Renal cortical epithelial cell (primary cell): ENCODE measurements at places on chromosomes 3 and 15.
A peak's percentile ranks its signal among the peaks of the same experiment; 100 is the strongest.

DNA sequence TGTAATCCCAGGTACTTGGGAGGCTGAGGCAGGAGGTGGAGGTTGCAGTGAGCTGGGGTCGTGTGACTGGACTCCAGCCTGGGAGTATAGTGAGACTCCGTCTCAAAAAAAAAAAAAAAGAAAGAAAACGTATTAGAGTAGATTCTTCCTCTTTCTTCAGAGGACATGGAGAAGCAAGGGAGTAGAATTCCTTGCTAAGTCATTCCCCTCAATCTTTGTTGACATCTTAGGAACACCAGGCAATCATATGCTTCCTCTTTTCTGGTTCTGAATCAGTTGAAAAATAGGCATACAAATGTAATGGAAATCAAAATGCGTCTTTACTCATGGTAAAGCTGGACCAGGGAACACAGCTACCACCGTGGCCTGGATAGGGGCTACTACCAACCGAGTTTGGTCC is 38.3 kb upstream of the ATOSA start:
- DNase-seq, result no peak

- no peak for DNase-seq
These were observed 412.5 kb upstream of the THRB start for GRCh38 chr3:24907106-24907505.

- peak; percentile 6 for DNase-seq
These were observed 594.2 kb downstream of the ZBBX start for GRCh38 chr3:166785876-166786275.

GRCh38 chr3:107976202-107976800 is 114.5 kb downstream of the CD47 start:
- no peak for DNase-seq

DNA sequence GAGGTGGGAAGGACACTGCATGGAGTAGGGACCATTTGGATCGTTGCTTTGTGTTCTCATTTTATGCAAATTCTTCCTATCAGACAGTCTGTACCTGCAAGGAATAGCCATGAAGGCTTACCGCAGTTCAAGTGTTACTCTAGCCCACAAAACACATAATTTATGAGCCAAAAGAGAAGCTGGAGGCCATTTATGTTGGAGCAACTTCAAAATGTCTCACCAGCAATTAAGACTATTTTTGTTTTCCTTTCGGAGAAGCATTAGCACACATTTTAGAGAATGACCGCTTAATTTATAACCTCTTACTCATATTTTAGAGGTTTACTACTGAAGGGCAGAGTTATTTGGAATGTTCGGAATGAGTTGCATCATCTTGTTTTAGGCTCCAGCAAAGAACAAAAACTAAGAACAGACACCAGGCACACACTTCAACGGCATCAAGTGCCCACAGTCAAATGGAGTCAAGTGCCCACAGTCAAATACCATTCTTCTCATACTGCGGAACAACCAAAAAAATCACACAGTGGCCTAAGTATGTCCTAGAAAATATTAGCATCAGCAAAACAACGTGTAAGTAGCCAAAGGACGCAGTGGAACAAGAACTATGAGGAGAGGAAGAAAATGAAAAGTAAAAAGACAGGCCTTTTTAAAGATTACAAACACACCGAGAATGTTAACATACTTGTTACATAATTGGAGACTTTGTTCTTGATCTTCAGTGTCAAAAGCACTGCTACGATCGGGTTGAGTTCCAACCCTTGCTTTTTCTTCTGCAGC is 17.5 kb upstream of the GOLGA8J start:
- DNase-seq, result peak; percentile 99

DNA sequence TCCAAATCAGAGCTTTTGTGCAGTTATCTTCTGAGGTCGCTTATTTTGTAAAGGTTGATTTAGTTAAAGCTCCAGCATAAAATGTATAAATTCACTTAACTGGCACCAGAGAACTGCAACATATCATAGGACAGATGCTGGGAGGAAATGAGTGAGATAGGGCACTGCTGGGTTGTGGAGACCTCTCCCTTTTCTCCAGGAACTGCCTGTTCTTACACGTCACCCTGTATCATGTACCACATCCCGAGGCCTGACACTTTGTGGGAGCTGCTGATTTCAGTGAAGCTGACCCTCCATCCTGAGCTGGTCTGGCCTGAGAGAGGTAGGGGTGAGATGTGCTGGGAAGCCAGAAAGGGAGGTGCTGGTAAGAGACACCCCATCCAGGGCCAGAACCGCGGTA is 213.8 kb upstream of the FEZF2 start:
- no peak for DNase-seq

GRCh38 chr3:107308716-107309115 is 68.5 kb upstream of the CCDC54 start:
- no peak for DNase-seq

GRCh38 chr3:124510290-124510689 is 220.0 kb upstream of the UMPS start:
- DNase-seq, result no peak

DNA sequence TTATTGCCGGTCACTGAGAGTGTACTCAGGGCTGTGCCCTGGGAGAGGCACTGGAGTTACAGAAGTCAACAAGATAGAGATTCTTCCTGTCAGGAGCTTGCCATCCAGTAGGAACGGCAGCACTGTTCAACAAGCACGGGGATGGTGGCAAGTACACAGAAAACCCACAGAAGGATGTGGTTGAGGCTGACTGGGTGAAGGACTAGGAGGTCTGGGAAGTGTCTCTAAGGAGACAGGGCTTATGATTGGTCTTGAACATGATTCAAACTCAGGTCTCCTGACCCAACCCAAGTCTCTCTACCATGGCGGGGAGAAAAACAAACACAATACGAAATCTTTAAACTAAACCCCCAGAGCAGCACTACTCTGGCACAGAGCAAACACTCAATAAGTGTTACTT is 37.6 kb downstream of the ERICH6 start:
- DNase-seq, result no peak

- no peak for DNase-seq
These were observed 46.3 kb downstream of the FMN1 start for GRCh38 chr15:33148129-33148751.

DNA sequence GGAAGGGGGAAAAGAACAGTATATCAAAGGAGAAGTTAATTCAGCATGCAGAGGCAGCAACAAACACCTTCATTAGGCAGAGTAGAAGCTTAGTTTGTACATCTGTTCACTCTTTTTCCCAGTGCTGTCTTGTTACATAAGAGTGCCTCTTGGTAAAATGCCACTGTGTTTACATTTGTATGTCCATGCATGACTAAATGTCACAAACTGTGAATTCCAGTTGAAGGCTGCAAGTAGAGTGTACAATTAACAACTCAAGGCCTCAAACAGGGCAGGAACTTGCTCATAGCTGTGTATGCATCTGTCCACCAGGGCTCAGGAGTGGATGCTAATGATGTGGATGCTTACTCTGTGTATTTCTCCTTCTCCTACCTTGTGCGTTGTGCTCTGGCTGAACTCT is 214.2 kb upstream of the TPM1 start:
- peak; percentile 94 for DNase-seq

GRCh38 chr15:41977757-41978383 is 5.5 kb upstream of the EHD4 start:
- no peak for DNase-seq

DNA sequence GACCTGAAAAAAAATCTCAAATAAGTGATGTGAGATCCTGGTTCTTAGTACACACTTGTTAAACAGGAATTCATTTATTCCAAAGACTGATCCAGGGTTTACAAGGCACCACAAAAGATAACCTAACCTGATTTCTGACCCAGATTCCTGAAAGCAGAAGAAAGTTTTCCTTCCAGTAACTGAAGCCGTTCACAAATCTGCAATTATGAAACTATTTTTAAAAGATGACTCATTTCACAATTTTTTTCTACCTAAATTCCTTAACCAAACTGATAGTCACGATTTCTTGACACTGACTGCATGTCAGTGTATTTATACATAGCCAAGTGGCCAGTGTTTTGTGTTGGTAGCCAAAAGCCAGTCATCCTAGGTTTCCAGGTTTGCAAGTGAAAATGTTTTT is 17.1 kb downstream of the SLC9A9 start:
- peak; percentile 42 for DNase-seq

- DNase-seq, result no peak
These were observed 335.3 kb downstream of the CLSTN2 start for GRCh38 chr3:140270329-140270728.

- no peak for DNase-seq
These were observed 187.4 kb downstream of the OPA1 start for GRCh38 chr3:193780397-193780796.

- no peak for DNase-seq
These were observed 422.6 kb downstream of the MECOM start for GRCh38 chr3:169240786-169241486.

DNA sequence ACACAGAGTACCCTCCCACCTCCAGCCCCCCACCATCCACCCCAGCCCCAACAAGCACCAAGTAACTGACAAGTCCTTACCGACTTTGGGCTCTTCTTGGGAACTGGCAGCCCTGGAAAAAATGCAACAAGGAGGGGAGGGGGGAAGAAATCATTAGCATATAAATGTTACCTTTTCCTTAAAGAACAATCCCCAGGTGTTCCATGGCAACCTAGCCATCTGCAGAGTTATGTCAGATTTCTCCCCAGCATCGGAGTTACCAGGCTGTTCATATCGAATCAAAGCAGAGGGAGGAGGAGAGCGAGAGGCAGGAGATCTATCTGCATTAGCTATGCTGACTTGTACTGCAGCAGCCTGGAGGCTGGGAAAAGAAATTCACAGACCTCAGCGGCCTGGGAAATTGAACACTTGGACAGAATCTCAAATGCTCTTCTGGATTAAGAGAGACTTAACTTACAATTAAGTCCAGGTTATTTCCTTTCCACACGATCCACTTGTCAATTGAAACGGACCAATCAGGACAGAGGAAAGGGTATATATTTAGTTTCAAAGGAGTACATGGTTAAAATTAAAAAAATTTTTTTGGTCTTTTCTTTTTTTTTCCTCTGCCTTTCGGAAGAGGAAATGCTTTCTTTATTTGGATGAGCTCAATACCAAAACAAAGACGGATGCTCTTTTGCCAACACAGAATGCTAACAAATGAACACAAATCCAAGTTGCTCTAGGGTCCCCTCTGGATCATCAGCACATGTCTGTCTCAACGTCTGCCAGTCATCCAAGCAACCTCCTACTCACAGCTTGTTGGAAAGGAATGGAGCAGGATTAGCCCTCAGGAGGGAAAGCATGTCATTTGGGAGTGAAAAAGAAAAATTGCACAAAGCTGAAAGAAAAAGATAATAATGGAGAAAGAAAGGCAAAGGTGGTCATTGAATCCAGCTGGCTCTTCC is 637.1 kb downstream of the MAGI1 start:
- DNase-seq, result no peak

- no peak for DNase-seq
These were observed 33.1 kb downstream of the GRK7 start for GRCh38 chr3:141796081-141796888.

- DNase-seq, result no peak
These were observed 61.7 kb upstream of the AKAP13 start for GRCh38 chr15:85318732-85319076.

GRCh38 chr15:51193526-51193925 is 98.8 kb upstream of the TNFAIP8L3 start:
- DNase-seq, result no peak

GRCh38 chr15:88255484-88256278 is 858 bp downstream of the NTRK3 start:
- no peak for DNase-seq

GRCh38 chr15:73873889-73874511 is 636 bp downstream of the TBC1D21 start:
- peak; percentile 74 for DNase-seq

- no peak for DNase-seq
These were observed 234.2 kb downstream of the NFKBIZ start for GRCh38 chr3:102083473-102083872.

DNA sequence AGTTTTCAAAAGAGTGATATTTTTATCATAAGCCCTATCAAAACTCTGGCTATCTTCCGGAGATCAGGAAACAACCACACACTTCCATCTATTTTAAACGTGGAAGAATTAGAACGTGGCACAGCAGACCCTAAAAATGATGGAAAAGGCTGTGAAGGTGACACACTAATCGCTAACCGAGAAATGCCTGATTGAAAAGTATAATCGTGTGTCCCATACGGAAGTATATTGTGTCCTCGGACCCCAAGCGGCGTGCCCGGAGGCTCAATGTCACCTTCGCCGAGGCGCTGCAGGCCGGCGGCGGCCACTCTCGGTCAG is 642 bp downstream of the COX5A start:
- no peak for DNase-seq

GRCh38 chr3:27532426-27533260 is 48.5 kb upstream of the SLC4A7 start:
- peak; percentile 70 for DNase-seq

GRCh38 chr3:130748981-130749380 is 2.4 kb upstream of the PIK3R4 start:
- DNase-seq, result peak; percentile 25

DNA sequence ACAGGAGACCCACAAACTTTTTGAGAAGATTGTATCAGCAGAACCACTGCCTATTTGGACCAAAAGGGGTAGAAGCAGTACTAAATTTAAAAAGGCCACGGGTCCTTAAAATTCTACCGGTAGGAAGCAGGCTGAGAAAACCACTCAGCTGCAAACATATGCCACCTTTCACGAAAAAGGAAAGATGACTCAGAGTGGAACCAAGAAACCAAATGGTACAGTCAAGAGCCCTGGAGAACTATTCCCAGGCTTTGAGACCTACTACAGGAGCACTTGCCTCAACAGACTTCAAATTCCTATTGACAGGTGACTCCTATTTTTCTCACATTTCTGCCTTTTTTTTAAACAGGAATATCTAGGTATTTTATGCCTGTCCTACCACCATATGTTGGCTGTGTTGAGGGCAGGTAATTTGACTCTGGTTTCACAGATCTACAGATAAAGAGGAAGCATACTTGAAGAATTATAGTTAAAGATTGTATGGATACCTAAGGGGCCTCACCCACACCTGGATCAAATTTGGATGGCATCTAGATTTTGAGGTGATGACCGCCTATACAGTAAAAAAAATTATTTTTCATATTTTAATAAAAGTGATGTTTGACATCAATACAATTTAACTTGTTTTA is 10.1 kb downstream of the GOLIM4 start:
- DNase-seq, result no peak

DNA sequence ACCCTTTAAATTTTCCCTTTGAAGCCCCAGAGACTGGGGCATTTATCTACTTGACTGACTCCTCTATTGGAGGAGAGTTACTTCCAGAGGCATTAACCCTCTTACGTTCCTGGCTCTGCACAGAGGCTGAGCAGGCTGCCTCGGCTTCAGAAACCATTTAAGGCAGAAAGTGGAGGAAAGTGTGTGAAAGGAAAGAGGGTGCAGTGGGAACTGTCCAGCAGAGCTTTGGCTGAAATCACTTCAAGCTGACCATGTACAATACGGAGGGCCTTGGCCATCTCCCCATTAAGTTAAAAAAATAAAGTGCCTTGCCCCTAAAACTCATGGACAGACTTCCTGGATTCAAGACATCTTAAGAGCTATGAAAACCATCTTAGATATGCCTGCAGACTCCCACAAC is 238.7 kb downstream of the SV2B start:
- peak; percentile 27 for DNase-seq

GRCh38 chr3:52461874-52462273 is 6.5 kb downstream of the NISCH start:
- no peak for DNase-seq

- DNase-seq, result no peak
These were observed 59.8 kb upstream of the ZPLD1 start for GRCh38 chr3:102374863-102375634.
